NCI-H1417 treated with DMSO at 0.1 percent for 48 hours (cell line): ENCODE measurements at places on chromosomes 6 and 20.

DNA sequence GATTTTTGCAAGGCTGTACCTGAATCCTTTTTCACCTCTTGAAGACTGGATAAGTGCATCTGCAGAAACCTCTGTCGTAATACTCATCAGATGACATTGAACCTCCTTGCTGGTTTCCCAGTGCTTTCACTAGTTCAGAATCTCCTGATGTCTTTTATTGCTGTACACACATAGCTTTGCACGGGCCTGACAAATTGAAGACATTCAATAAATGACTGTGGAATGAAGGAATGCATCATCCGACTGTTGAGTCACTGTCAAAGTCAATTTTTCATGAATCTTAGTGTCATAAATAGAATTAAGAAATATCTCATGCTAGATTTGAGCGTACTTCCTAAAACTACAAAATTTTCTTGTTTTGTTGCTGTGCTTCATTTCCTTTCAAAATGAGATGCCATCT lies 598.2 kb upstream of the MAP3K7 start:
- DNase-seq, result no peak

DNA sequence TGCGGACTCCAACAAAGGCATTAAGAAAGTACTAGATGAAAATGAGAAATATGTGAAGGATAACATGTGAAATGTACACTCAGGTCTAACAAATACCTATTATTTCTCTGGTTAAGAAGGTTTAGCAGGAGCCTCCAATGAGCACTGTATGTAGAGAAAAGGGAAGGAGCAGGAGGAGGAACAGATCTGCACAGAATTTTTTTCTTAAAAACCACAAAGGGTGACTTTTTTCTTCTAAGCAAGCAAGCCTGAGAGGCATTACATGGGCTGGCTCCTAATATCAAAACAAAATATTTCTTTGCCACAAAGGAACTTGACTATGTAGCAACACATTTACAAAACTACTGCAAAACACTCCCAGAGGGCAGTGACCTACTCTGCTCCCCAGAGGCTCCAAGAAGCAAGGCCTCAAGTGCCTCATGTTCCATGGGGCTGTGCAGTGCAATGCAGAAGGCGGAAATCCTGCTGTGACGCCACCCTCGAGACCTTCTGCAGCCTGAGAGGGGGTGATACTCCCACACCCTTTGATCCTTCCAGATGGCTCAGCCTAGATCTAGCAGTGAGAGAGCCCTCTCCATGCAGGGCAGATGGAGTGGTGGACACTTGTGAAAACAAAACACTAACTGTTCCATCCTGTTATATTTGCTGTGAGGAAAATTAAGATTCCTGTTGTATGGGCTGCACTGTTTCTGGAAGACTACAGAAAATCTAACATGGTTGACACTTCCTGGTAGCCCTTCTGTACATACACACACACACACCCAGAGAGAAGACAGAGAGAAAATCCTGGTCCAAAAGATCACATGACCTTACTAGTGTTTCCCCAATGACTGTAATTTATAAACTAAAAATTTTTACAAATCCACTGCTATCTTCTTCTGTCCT lies 36.0 kb upstream of the SMIM29 start:
- DNase-seq, result no peak

DNA sequence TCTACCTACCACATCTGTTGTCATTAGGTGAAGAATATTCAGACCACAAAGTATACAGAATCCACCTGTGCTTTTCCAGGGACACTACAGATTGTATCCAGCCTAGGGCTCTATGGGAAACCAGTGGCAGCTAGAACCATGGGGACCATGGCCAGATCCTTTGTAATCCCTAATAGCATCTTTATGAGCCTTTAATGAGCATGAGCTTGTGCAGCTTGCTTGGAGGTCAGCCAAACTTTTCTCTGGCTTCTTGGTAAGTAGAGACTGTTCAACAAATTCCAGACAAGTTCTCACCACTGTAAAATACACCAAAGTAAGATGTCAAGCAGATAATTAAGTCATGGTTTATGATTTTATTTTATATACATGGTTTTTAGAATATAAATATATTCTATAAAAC lies 301.6 kb upstream of the ADGRB3 start:
- no peak for DNase-seq

DNA sequence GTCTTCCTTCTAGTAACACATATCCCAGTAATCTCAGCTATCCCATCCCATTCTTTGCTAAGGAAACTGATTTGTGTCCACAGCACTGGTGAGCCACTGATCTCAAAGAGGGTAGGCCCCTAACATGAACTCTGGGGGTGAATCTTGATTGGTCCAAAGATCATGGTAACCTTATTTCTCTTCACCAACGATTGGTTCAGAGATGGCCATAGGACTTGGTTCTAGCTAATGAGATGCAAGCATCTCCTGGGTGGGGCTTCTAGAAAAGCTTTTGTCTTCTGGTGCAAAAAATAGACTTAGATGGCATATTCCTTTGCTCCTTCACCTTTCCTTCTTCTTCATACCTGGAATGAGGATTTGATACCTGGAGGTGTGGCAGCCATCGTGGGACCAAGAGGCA lies 43.8 kb upstream of the SIRPA start:
- no peak for DNase-seq

- no peak for DNase-seq
These were observed 65.4 kb upstream of the FBXL4 start for GRCh38 chr6:99013145-99013544.

DNA sequence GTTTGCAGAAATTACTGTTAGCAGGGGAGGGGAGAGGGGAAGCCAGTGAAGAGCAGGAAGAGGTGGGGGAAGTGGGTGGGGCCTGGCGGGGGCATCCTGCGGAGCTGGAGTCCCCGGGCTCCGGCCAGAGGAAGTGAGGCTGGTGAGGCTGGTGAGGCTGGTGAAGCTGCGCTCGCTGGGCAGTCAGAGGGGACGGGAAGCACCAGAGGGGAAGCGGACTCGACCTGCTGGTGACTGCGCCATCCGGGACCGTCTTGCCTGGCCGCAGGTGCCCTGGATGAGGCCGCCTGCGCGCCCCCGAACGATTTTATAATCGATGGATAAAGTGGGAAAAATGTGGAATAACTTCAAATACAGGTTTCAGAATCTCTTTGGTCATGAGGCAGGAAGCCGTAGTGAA lies 635.3 kb upstream of the MARCKS start:
- no peak for DNase-seq

DNA sequence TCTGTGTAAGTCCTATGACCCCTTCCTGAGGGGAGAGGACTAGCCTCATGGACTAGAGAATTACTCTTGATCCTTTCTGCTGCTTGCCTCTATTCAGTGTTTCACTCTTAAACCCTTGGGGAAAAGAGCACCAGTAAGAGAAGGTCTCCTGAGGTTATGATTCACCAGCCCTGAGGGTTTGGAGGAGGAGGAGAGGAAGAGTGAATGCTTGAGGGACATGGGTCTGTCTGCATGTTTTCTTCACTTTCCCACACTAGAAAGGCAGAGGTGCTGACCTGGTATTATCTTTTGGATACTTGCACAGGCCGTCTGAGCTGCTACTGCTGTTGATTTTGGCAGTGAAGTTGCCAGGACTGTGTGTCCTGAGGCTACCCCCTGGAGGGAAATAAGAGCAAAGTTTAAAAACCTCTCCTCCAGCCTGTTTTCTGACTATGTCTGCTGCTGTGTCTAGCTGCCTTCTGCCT lies 78.3 kb downstream of the CD109 start:
- DNase-seq, result no peak

DNA sequence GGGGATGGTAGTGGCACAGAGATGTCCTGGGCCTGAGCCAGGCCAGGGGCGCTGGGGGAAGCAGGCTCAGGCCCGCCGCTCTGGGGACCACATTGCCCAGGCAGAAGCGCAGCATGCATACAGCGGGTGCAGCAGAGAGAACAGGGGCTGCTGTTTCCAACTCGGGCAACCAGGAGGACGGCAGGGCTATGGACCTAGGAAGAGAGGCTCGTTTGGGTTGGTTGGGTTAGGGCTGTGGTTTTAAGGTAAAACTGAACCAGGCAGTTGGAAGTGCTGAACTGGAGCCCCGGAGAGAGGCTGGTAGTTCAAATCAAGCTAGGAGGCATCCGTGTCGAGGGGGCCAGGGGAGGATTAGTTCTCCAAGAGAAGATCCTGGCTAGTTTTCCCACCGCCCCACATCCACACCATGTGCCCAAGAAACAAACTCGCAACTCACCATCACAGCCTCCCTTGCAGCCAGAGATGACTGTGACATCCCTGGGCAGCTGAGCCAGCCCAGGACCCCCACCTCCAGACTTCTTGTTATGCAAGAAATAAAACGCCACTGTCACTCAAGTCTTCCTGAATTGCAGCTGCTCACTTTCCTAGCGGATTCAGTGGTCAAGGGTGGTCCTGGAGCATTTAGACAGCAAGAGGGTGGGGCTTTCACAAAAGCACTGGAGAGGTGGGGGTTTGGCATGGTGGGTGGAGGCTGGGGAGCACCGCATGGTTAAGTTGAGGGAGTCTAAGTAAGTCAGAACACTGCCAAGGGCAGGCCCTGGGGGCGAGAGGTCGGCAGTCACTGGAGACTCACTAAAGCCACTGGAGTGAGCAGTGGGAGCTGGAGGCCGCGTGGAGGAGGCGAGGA lies 161.2 kb downstream of the GRM4 start:
- DNase-seq, result no peak

- no peak for DNase-seq
These were observed 755.8 kb downstream of the PRIM2 start for GRCh38 chr6:58073263-58073662.

- DNase-seq, result no peak
These were observed 754.5 kb downstream of the PTPRT start for GRCh38 chr20:42435230-42435629.

DNA sequence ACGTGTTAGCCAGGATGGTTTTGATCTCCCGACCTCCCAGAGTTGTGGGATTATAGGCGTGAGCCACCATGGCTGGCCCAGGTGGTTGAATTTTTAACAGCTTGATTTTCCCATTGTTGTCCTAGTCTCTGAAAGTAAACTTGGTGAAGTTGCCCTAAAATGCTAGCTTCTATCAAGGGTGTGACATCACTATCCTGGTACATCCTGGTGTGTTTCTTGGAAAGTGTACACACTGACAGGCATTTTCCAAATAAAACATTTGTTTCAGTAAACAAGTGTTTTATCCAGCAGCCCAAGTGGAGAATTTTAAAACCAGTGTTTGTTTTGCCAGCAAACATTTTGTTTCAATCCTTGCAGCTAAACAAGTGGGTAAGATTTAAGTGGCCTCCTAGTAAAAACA lies 40.5 kb upstream of the RREB1 start:
- no peak for DNase-seq

DNA sequence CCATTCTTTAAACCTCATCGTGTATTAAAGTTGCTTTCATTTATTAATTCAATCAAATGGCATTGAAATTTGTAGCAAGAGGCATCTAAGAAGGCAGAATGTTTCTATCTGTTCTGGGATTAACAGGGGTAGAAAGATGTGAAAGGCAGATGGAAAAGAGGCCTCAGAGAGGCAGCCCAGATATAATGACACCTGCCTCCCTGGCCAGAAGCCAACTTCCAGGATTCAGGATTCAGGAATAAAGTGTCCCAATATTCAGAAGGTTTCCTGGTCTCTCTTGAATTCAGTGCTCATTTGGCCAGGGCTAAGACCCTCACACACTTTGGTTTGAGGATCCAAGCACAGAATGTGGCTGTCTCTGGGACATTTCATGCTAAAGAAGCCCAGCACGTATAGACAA lies 39.9 kb downstream of the HLA-B start:
- no peak for DNase-seq

- DNase-seq, result no peak
These were observed 149.4 kb upstream of the BMP2 start for GRCh38 chr20:6618051-6618450.

- DNase-seq, result no peak
These were observed 7.8 kb downstream of the KCNG1 start for GRCh38 chr20:51014797-51015722.

- no peak for DNase-seq
These were observed 225.1 kb downstream of the TBX18 start for GRCh38 chr6:84539122-84539856.

DNA sequence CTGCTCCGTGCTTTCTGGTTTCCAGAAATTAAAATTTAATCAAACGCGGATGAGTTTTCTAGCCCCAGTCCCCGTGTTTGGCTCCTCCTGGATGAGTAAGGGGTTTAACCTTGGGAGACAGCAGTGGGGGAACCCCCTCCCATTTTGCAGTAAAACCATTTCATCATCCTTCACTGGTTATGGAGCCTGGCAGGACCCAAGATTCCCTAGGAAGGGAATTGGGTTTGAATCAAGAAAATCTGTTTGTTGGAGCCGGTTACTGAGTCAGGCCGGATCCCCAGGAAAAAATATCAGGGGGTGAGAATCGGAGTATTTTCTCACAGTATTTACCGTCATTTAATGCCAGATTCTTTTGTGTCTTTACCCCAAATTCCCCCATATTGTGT lies 754 bp downstream of the YWHAB start:
- no peak for DNase-seq

GRCh38 chr6:24428615-24429014 lies 25.9 kb downstream of the MRS2 start:
- no peak for DNase-seq

GRCh38 chr6:85261271-85261670 lies 188.6 kb upstream of the NT5E start:
- no peak for DNase-seq

DNA sequence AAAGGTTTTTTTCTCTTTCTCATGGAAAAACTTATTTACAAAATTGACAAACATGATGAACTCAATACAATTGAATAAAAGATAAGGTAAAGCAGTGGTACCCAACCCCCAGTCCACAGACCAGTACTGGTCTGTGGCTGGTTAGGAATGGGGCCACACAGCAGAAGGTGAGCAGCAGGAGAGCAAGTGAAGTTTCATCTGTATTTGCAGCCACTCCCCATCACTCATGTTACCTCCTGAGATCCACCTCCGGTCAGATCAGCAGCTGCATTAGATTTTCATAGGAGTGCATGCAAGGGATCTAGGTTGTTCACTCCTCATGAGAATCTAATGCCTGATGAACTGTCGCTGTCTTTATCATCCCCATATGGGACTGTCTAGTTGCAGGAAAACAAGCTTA lies 47.5 kb downstream of the HMGCLL1 start:
- no peak for DNase-seq

GRCh38 chr20:46614503-46614902 lies 36.8 kb downstream of the SLC13A3 start:
- no peak for DNase-seq

DNA sequence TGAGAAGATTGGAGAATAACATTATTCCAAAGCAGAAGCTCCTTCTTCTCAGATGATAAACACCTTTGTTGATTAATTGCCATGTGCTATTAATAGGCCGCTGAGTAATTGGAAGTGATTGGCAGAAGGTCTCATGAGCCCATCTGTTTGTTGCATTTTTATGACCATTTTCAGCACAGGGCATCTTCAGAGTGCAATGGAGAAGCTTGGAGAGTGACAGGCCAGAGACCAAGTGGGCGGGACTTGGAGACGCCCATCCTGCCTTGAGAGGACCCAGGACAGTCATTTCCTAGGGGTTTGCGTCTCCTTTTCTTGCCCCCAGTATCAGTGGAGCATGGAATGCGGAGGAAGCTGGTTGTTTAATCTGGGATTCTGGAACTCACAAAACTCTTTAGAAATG lies 89.5 kb downstream of the CDH4 start:
- DNase-seq, result no peak

- no peak for DNase-seq
These were observed 5.3 kb upstream of the HSPA1B start for GRCh38 chr6:31822036-31822821.
